CD4-positive, alpha-beta T cell treated with Interleukin-21 for 1 hour (primary cell): ENCODE measurements at places on chromosomes 7 and 10.
A peak's percentile ranks its signal among the peaks of the same experiment; 100 is the strongest.

- DNase-seq, result no peak
Observed at GRCh38 chr7:13414661-13415107, 574.8 kb downstream of the ETV1 start.

- DNase-seq, result peak; percentile 77
Observed at GRCh38 chr7:100887516-100888290, 1.8 kb downstream of the UFSP1 start.

- DNase-seq, result no peak
Observed at GRCh38 chr7:4957847-4958476, 1.0 kb downstream of the MMD2 start.

DNA sequence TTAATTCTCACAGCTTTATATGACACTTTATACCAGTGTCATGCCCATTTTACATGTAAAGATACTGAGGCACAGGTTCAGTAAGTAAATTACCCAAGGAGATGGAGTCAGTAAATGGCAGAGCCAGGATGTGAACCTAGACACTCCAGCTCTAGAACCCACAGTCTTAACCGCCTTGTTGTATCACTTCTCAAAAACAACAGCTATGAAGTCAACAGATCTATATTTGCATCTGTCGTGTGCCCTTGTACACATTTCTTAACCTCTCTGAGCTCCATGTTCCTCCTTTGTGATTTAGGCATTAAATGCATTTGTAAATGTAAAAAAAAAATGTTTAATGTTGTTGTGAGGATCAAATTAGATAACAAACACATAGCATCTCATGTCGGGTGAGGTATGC is 716.2 kb downstream of the SUGCT start:
- no peak for DNase-seq

GRCh38 chr7:29071203-29071874 is 75.0 kb downstream of the CPVL start:
- no peak for DNase-seq

DNA sequence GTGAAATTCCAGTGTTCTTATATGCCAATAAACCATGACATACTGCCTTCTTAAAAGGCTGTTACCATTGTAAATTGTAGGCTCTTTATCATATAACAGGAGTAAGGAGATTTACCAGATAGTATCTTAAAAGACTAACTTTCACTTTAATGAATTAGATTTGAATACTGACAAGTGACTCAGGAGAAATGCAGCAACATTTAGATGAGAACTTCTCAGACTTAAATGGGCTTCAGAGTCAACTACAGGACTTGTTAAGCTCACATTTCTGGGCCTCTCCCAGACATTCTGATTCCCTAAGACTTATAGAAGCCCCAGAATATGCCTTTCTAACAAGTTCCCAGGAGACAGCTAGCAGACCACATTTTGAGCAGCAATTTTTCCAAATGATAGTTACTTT is 466.3 kb downstream of the ARL4A start:
- DNase-seq, result no peak

- no peak for DNase-seq
Observed at GRCh38 chr7:142749218-142749993, at the start of gene PRSS1. Gene PRSS1 (plus strand): TSS chr7:142749472. CDS start chr7:142749485, 13 bp downstream.

DNA sequence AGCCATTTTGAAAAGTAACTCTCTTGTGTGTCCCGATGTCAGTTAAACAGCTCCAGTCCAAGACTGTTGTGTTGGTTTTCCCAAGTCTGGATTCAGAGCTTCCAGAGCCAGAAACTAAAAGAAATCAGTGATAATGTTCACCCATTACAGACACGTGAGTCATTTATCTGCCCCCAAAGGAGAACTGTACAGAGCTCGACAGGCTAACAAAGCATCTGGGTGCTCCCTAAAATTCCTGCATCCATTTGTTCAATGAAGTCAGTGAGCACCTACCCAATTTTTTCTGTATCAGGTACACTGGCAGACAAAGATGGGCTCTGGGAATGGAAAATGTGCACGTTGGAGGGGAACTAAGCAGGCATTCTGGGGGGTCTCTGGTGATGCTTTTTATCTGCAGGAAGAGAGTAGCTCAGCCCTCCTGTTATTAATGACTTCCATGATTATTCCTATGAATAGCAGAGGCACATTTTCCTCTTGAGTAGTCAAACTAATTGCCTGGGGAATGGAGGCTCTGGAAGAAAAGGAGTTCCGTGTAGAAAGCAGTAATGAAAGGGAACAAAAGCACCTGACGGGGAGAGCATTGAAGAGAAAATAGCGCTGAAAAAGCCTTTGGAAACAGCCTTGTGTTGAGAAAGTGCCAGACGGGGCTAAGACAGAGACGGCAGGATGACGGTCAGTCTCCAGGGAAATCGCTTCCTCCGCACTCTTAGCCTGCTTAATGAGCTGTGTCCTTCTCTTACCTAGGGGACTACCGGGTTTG is 75.3 kb downstream of the GAD2 start:
- no peak for DNase-seq

- no peak for DNase-seq
Observed at GRCh38 chr7:124460056-124460450, 305.5 kb downstream of the GPR37 start.

GRCh38 chr10:34697351-34698247 is 117.5 kb downstream of the PARD3 start:
- no peak for DNase-seq

DNA sequence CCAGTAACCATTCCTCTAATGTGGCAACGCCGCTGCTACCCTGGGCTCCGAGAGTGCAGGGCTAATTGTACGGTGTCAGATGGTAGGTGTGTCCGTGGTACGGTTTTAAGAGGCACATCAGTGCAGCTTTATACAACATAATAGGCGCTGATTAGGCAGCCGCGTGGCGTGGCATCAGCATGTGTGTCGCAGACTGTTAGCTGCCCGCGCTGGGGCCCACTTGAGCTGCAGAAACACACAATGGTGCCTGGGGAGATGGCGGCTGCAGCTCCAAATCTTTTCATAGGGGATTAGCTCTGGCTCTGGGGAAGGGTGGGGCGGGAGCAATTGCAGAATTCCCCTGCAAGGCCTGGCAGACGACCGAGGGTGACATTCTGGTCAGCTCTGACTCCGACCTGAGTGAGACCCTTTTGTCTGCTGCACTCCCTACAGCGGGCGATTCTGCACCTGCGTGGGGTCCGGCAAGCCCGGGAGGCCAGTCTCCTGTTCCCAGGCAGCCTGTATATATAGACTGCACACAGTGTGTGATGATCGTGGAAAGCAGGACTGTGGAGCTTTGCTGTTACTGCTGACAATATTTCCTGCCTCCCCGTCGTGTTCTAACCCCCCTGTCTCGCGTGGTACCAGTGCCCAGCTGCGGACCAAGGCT is 722.7 kb upstream of the CELF2 start:
- no peak for DNase-seq

DNA sequence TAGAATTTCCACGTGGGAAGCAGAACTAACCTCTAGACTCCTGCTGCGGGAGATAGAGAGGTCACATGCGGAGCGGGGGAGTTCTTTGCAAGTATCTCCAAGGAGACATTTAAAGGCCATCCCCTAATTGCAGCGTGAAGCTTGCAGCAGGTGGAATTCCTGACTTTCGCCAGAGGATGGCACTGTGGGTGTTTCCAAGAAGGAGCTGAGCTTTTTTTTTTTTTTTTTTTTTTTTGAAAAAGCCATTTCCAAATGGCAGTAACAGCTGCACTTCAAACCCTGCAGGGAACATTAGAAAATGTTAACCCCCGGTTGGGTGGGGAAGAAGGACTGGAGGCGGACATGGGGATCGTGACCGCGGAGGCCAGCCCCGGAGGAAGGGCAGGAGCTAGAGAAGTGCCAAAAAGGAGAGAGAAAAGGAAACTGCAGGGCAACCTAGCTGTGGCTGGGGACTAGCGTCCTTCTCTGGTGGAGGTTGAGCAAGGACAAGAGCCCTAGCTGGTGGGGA is 487.7 kb downstream of the TYW1 start:
- no peak for DNase-seq

- DNase-seq, result no peak
Observed at GRCh38 chr7:25949736-25950487, 202.1 kb upstream of the NFE2L3 start.

DNA sequence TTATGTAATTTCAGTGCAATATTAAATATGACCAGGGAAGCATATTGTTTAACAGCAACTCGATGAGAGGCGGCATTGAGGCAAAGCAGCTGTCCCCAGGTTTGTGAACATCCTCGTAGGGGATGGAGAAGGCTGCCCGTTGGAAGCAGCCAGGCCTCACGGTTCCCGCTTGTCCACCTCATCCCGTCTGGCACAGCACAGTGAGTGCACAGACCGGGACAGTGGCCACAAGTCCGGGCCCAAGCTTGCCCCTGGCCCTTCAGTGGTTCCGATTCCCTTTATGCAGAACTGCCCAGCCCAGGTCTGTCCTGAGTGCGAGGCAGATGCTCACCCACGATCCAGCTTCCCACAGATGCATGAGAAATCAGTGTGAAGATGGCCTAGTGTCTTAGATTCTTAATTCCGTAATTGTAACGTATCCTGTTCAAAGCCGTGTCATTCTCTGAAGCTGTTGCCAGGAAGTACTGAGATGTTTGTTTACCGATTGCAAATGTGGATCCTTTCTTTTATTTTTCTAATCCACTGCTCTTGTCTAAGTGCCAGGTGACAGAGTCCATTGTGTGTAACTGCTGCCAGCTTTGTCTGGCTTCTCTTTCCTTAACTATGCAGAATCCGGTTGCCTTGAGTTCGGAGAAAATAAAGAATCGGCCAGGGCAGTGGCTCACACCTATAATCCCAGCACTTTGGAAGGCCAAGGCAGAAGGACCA is 35.5 kb downstream of the PFKP start:
- DNase-seq, result no peak

DNA sequence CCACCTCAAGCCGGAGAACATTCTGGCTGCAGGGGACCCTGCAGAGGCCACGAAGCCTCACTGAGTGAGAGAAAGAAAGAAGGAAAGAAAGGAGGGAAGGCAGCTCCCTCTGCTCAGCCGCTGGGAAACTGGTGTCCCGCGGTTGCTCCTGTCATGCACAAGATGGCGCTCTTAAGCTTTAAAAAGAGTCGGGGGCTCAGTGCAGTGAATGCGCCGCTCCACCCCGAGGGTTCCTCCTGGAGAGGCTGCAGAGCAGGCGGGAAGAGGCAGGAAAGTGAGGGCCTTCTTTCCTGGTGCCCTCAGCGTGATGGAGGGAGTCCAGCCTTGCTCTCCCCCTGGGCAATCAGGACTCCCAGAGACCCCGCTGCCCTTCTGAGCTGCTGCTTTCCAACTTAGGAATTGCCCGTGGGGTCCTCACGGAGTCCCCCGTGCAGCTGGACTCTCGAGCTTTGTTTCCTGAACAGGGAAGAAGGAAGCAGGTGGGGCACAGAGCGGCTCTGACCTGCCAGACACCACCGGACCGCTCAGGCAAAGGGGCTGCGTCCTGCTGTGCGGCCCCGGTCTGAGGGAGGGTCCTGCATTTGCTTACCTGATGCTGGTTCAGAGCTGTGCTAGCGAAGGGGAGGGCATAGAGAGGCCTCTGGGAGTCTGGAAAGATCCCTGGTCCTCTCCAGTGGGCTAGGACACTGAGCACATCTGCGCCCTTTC is 141.9 kb upstream of the MKI67 start:
- no peak for DNase-seq

- no peak for DNase-seq
Observed at GRCh38 chr10:110601581-110601980, 34.1 kb downstream of the SMC3 start.

DNA sequence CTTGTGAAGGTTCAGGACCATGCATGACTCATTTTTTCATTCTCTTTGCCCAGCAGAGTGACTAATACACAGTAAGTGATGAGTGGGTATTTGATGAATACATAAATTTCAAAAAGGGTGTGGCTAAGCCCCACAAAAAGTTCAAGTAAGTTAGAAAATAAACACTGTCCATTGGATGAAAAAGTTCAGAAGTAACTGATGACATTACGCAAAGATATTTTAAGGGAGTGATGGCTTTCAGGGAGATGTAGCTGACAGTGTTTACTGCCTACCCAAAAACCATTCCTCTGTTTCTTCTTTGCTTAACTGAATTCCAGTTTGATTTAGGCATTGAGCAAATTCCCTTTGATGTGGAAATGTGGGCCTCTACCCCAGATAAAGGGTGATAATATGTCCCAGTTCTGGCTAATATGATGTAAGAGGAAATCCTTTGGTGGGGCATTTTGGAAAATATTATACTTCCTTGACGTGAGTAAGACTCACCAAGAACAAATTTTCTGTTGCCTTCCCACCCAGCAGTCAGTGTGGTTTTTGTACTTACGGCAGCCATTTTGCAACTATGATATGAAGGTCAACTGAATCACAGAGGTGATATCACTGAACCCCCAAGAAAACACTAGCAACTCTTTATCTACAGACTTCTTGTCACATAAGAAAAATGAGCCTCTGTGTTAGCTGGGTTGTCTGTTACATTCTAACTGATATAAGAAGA is 29.0 kb upstream of the EBLN1 start:
- DNase-seq, result peak; percentile 46

- DNase-seq, result no peak
Observed at GRCh38 chr7:90483251-90483650, 13.8 kb downstream of the PTTG1IP2 start.

GRCh38 chr7:26656735-26657134 is 207.7 kb downstream of the SKAP2 start:
- DNase-seq, result no peak

DNA sequence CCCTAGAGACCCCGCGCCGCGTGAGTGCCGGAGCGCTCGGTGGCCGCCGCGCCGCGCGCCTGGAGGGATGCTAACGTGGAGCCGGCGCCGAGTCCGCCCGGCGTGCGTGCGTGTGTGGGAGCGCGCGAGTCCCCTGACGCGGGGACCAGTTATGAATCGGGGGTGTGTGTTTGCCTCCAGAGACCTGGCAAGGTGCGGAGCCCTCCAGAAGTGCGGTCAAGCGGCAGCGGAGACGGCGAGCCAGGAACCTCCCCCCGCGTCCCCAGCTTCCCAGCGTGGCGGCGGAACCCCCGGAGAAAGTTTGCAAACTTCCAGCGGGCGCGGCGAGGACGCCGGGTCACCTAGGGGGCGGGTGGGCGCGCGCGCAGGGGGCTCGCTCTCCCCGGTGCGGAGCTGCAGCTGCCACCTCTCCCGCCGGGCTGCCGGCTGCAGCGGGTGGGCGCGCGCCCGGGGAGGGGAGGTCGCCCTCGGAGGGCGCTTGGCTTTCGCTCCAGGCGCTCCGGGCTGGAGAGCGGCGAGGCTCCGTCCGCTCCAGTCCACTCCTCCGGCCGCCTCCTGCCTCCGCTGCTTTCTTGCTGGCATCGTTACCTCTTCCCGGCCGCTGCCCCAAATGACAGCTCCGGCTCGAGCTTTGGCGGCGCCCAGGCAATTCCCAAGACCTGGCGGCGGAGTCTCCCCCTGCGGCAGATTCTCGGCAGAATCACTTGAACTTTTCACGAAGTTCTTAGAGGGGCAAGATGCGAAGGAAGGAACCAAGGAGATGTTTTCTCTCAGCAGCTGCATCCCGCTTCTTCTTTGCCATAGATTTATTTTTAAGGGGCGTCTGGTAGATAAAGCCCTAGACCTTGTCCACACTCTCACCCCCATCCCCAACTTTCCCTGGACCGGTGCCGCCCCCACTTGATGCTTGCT is 2.3 kb upstream of the CREB5 start:
- no peak for DNase-seq

DNA sequence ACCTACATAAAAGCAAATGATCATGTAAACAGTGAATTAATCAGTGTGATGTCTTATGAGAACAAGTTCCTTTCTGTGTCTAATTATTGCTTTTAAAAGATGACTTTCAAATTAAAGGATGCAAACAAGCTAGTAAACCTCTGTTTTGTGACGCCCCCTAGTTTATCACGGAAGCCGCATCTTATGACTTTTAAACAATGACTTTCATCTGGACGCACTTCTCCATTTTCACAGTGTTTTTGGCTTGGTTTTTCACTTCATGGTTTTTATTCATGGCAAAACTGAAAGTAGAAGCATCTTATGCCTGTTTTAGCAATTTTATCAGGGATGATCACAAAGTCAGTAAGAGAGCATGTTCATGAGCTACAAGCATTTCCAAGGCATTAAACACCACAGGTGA is 35.0 kb downstream of the ITGA8 start:
- DNase-seq, result no peak
